ENCODE measurements at places on chromosomes 6 and 20. TPM values are rescaled to one million over a fixed set of nuclear protein-coding genes. Genes with fewer than 3 reads are reported as not detected.
A peak's percentile ranks its signal among the peaks of the same experiment; 100 is the strongest.

The NSFL1C gene
- 84.1 TPM for total RNA-seq

DNA sequence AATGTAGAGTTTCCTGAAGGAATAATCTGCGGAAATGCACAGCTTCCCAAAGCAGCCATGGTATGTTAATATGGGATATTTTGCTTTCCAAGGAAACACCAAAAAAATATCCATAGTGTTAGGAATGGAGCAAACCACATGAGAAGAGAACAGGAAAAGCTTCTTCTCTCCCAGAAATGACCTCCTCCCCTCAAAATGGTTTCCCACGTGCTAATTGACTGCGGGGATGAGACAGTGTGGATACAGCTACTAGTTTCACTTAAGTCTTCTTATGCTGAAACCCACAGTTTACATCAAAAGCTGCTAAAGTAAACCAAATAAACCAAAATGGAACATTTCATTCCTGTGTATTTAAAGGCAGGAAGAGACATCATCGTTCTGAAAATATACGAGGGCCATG lies 69.4 kb downstream of the FYN start:
- H3K27me3 ChIP-seq = no peaks in the 10 kb centered on the region
- H3K36me3 ChIP-seq = peaks cover 19% of the 10 kb centered on the region
- DNase-seq = no peak
- H3K4me3 ChIP-seq = peak overlapping the region; percentile 13

The DAAM2 gene
- not detected for total RNA-seq

DNA sequence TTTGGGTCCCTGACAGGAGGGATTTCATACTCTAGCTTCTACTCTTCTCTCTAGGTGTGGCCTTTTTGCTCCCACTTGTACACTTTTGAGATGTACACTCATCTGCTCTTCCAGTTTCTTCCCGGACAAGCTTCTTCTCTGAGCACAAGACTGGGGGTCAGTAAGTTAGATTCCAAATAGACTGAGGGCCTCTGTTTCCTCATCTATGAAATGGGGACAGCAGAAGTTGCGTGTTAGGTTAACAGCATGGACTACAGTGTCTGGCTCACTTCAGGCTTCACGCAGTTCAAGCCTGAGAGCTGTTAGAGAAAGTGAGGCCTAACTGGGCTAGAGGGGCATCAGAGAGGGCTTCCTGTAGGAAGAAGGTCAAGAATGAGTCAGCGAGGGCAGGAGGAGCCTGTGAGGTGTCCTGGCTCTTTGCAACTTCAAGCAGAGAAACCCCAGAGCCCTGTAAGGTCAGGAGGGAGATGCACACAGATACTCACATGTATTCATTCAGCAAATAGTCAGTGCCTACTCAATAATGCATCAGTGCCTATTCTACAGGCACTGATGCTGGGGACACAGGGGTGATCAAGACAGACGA lies 20.6 kb downstream of the XKR7 start:
- H3K27ac ChIP-seq = no peak overlapping the region
- H3K27me3 ChIP-seq = peaks cover 5% of the 10 kb centered on the region
- no peaks in the 10 kb centered on the region for H3K36me3 ChIP-seq
- DNase-seq = no peak

DNA sequence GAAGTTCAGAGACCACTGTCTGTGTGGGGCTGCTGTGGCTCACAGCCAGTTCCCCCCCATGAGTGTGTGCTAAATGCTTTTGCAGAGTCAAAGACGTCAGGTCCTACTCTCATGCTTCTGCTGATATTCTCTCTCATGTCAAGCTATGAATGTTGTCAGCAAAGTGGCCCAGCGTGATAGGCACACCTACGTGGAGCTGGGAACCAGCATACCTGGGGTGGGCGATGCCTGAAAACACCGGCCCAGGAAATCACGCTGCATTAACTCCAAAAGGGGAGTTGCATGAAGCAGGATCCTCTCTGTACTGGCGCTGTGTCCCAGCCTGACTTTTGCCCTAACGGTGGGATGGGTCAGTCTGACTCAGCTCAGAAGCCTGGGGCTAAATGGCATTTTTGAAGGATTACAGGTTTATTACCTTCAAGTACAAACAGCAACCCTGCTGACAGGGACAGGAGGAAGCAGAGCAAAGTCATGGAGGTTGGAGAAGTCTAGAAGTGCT lies 9.0 kb upstream of the MRPS10 start:
- no peak for DNase-seq
- no peak overlapping the region for H3K4me3 ChIP-seq
- no peaks in the 10 kb centered on the region for H3K36me3 ChIP-seq
- H3K27ac ChIP-seq = no peak overlapping the region

The CDK5RAP1 gene
- 42.4 TPM for total RNA-seq

- no peak for DNase-seq
- H3K4me3 ChIP-seq = no peak overlapping the region
- no peaks in the 10 kb centered on the region for H3K36me3 ChIP-seq
- peaks cover 19% of the 10 kb centered on the region for H3K27me3 ChIP-seq
- H3K4me1 ChIP-seq = no peaks in the 10 kb centered on the region
Measured at GRCh38 chr6:128526152-128526914, 5.9 kb upstream of the PTPRK start.

The TSBP1 gene
- total RNA-seq = not detected

- no peaks in the 10 kb centered on the region for H3K27me3 ChIP-seq
- H3K4me3 ChIP-seq = no peak overlapping the region
- H3K4me1 ChIP-seq = peaks cover 15% of the 10 kb centered on the region
- no peak overlapping the region for H3K27ac ChIP-seq
- peaks cover 4% of the 10 kb centered on the region for H3K36me3 ChIP-seq
- DNase-seq = no peak
Measured at GRCh38 chr6:16649241-16649640, 112.0 kb downstream of the ATXN1 start.

The NRN1 gene
- total RNA-seq = 0.45 TPM

The BCLAF1 gene
- total RNA-seq = 117 TPM

DNA sequence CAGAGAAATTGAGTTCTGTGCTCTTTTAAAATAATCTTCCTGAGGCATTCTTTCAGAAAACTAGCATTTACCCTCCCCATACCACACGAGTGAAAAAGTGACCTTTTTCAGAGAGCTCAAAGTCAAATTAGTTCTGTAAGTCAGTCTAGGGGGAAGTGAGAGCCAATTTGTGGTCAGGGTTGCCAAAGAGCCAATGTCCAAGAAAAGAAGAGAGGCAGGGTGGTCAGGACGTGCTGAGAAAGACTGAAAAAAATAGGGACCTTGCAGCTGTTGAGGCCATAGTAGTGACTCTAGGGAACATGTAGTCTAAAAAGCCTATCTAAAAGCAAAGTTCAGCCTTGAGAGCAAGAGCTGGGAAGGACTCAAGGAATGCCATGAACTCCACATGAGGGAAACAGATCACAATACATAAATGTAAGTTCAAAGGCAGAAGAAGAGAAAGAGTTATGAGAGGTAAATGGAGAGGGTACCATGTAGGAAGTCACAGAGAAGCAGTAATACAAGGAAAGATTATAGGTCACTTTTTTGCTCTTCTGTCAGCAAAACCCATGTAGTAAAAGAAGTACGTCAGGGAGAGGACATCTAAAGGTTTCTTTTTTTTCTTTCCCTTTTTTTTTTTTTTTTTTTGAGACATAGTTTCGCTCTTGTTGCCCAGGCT lies 565.1 kb upstream of the FLRT3 start:
- H3K27ac ChIP-seq = no peak overlapping the region
- no peaks in the 10 kb centered on the region for H3K36me3 ChIP-seq
- no peak for DNase-seq

The NOTCH4 gene
- total RNA-seq = 0.50 TPM

DNA sequence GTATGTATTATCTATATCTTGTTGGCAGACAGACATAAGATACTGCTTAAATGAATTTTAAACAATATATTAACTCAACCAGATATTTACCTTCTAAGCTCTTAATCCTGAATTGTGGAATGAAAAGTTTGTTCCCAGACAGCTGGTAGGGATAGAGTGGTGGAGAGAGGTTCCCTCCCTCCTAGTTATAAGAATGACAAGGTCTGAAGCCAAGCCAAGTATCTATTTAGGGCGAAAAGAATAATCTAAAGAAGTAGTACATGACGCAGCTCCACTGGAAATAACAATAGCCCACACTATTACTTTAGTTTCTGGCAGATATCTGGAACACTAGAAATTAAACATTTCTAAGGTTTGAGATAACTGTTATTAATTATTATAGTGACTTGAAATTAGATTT lies 104.3 kb downstream of the AHI1 start:
- H3K27ac ChIP-seq = no peak overlapping the region
- no peaks in the 10 kb centered on the region for H3K27me3 ChIP-seq
- no peaks in the 10 kb centered on the region for H3K4me1 ChIP-seq
- no peaks in the 10 kb centered on the region for H3K36me3 ChIP-seq

DNA sequence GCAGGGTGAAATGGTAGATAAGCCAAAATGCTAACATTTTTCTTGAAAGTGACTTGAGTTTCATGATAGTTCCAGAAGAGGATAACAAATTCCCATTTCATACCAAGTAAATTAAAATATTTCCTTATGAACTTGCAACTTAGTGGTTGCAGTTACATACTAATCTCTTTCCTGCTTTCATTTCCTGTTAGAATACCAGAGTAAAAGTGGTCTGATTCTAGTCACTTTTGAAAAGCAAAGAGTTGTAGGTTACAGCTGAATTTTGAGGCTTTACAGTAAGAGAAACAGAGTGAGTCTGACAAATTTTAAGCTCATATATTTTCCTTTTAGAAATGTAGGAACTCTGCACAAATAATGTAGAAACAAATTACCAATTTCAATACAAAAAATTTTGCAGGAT lies 117.4 kb downstream of the ZFAND3 start:
- no peak overlapping the region for H3K4me3 ChIP-seq
- H3K27me3 ChIP-seq = no peaks in the 10 kb centered on the region
- H3K27ac ChIP-seq = no peak overlapping the region
- DNase-seq = no peak
- H3K4me1 ChIP-seq = peaks cover 47% of the 10 kb centered on the region

The ZNF311 gene
- total RNA-seq = 0.69 TPM

GRCh38 chr6:30556906-30557682 lies at the start of gene PRR3:
Gene PRR3 (plus strand): TSS chr6:30557295. CDS start chr6:30557345, 50 bp downstream.
- H3K27ac ChIP-seq = peak within 1 kb of the TSS; percentile 100
- H3K4me1 ChIP-seq = peaks cover 38% of the 10 kb centered on the region
- peak within 1 kb of the TSS; percentile 99 for H3K4me3 ChIP-seq

- peaks cover 2% of the 10 kb centered on the region for H3K4me1 ChIP-seq
- H3K27me3 ChIP-seq = no peaks in the 10 kb centered on the region
- H3K27ac ChIP-seq = no peak overlapping the region
- DNase-seq = no peak
- H3K36me3 ChIP-seq = peaks cover 11% of the 10 kb centered on the region
- no peak overlapping the region for H3K4me3 ChIP-seq
Measured at GRCh38 chr6:25477006-25477590, 174.9 kb upstream of the SCGN start.

DNA sequence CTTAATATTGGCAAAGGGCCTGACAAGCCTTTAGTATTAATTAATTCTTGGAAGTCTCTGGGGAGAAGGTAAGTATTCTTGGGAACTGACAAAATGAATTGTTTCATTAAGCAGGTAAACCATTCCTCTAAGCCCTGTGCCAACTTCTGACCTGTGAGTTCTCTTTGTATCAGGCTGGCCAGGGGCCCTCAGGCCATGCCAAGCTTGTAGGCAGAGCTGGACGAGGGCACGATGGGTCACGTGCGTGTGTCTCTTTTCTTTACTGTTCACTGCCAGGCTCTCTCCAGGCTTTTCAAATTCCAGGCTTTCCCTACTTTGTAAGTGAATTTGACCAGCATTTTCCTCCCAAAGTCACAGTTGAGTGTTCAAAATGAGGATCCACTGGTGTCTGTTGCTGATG lies 112.4 kb downstream of the NRN1 start:
- no peaks in the 10 kb centered on the region for H3K36me3 ChIP-seq
- DNase-seq = no peak
- no peak overlapping the region for H3K4me3 ChIP-seq
- no peaks in the 10 kb centered on the region for H3K27me3 ChIP-seq

DNA sequence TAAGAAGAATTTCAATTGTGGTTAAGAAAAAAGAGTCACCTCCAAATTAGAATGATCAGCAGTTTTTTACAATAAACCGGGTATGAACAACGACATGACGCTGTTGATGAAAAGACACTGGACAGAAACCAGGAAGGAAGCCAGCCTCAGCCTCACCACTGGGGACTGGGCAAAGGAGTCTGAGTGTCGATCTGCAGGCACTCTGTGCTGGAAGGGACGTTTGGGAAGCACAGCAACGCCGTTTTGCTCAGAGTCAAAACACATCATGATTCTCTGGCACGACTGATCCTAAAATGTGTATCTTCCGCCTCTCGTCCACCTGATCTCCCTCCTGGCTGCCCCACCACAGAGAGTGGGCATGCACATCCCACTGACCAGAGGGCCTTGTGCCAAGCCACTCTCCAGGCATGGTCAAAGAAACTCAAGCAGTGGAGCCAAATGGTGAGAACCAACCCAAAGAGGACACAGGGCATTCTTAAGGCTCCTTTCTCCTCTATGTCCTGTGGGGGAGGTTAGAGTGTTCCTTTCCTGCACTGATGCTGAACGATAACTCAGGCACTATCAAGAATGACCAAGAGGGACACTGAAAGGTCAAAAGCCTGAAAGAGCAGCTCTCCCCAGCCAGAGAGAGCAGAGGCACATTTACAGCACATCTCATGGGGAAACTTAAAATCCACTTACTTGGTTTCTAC lies 68.8 kb downstream of the AGPAT4 start:
- no peak for DNase-seq
- H3K4me1 ChIP-seq = no peaks in the 10 kb centered on the region
- no peaks in the 10 kb centered on the region for H3K27me3 ChIP-seq
- H3K4me3 ChIP-seq = no peak overlapping the region

GRCh38 chr6:28215425-28215824 lies 9.7 kb upstream of the ZSCAN9 start:
- H3K4me1 ChIP-seq = peaks cover 13% of the 10 kb centered on the region
- H3K4me3 ChIP-seq = peak overlapping the region; percentile 7
- H3K27ac ChIP-seq = no peak overlapping the region
- peak; percentile 13 for DNase-seq

The PRR3 gene
- 21.7 TPM for total RNA-seq

The NECAB3 gene
- total RNA-seq = 14.3 TPM

The SLC17A2 gene
- 0.07 TPM for total RNA-seq

DNA sequence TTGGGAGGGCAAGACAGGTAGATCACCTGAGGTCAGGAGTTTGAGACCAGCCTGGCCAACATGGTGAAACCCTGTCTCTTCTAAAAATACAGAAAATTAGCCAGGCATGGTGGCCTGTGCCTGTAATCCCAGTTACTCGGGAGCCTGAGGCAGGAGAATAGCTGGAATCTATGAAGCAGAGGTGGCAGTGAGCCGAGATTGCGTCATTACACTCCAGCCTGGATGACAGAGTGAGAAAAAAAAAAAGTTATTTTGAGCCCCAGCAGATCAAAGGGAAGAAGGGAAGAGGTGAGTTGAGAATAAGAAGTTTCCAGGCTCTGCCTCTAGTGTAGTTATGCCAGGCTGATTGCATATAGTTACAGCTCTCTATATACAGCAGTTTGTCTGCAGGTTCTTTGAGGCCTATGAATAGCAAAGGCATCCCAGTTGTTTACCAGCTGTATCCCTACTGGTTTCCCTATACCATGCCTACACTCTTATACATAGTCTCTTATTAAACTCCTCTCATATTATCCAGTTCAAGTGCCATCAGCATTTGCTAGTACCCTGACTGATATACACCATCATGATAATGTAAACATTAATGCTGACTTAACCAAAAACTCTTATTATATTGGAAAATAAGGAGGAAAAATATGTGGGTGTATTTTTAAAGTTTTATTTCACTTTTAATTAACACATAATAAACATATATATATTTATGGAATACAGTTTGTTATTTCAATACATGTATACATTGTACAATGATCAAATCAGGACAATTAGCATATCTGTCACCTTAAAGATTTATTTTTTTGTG lies 823.6 kb upstream of the ADGRB3 start:
- H3K4me3 ChIP-seq = no peak overlapping the region
- peaks cover 2% of the 10 kb centered on the region for H3K36me3 ChIP-seq
- no peaks in the 10 kb centered on the region for H3K4me1 ChIP-seq
- H3K27ac ChIP-seq = no peak overlapping the region

- peaks cover 19% of the 10 kb centered on the region for H3K27me3 ChIP-seq
- no peaks in the 10 kb centered on the region for H3K36me3 ChIP-seq
- H3K4me1 ChIP-seq = peaks cover 4% of the 10 kb centered on the region
- no peak overlapping the region for H3K4me3 ChIP-seq
- DNase-seq = no peak
Measured at GRCh38 chr6:32659856-32660595, 6.4 kb downstream of the HLA-DQB1 start.

All from activated naive CD4-positive, alpha-beta T cell treated with anti-CD3 and anti-CD28 coated beads for 36 hours (primary cell).